Iris pigment epithelial cell (primary cell): ENCODE measurements at places on chromosomes 1 and 21.
A peak's percentile ranks its signal among the peaks of the same experiment; 100 is the strongest.

- no peak for DNase-seq
These were observed 180.0 kb downstream of the PLPP3 start for GRCh38 chr1:56399326-56399725.

- no peak for DNase-seq
These were observed 1423.4 kb downstream of the NCAM2 start for GRCh38 chr21:22421416-22422180.

DNA sequence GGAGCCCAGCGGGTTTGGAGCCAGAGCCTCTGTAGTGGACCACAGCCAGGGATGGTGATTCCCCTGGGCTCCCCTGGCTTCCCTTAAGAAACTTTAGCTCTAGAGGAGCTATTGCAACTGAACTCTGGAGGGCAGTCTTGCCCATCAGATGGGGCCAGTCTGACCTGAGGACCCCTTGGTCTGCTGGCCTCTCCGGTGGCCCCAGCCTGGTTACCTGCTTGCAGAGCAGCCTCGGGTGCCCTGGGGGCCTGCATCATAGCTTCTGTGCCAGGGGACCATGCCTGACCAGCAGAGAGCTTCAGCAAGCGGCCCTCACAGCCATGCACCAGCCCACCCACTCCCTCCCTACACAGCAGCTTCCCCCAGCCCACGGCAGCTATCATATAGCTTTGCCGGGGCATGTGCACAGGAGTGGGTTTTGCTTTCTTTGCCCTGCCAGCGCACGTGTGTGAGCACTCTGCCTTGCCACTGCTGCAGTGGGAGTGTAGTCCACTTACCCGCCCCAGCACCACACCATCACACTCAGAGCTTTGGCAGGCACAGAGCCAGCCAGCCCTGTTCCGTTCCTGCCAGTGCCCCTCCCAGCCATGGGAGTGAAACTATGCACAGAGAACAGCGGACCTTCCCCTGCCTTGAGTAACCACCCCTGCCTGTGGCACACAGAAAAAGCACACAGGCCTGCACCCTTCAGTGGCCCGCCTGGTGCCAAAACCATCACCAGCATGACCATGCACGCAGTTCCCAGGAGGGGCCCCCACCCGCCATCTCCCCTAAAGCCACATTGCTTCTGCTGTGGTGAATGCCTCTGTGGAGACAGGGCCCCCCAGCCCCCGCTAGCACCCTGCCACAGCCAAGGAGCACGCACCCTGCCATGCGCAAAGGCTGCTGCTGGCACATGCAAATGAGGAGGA lies 442.9 kb upstream of the NEGR1 start:
- DNase-seq, result no peak

GRCh38 chr21:46062471-46063211 lies 35.3 kb upstream of the COL6A2 start:
- DNase-seq, result no peak

DNA sequence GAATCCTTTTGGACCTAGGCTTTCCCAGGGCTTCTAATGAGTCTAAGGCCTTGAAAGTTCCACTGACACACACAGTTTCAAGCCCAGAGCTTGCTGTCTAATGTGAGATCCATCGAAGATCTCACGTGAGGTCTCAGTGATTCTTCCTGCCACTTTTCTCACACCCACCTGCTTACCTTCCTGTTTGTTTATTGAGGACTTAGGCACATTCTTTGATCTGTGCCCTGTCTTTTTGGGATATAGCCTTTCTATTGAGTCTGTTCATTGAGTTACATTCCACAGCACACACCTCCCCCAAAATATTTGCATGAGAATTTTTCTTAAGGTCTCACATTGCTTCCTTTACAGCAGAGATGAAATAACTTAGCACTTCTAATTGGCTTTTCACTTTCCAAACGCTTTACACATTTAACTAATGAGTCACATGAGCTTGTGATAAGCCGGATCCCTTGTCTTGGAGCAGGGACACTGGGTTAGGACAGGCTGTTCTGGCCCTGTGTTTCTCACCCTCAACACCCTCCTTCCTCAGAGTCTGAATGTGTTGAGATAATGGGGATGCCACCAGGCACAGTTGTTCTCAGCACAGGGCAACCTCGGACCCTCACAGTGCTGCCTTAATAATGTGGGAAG lies 288.3 kb downstream of the TM2D1 start:
- no peak for DNase-seq

DNA sequence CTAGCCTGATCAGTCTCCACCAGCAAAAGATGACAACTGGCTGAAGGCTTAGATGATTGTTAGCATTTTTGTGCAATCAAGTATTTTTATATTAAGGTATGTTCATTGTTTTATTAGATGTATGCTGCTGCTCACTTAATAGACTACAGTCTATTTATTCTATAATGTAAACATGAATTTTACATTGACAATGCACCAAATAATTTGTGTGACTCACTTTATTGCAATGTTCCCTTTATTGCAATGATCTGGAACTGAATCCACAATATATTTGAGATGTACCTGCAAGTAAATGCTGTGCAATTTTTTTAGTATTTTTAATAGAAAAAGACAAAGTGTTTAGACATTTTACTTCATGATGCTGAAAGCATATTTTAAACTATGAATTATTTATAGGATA lies 896.5 kb downstream of the AMY1C start:
- no peak for DNase-seq

- no peak for DNase-seq
These were observed 3.9 kb downstream of the DCST2 start for GRCh38 chr1:155029513-155030242.

DNA sequence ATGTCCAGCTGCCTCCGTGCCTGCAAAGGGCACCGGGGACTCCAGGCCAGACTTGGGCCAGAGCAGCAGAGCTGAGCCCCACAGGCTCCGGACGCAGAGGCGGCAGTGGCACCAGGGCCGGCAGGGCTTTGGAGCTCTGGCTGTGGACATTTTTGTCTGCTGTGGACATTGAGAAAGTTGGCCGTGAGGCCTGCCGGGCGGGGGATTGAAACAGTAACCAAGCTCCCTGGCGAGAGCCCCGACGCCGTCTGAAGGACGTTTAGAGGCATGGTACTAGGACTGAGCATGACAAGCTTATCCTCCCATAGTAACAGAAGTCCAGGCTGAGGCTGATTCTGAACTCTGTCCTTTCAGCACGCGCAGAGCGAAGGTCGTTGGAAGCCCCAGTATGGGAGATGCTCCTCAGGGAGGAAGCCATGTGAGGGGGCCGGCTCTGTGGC lies 323.8 kb downstream of the AMY1C start:
- DNase-seq, result no peak

DNA sequence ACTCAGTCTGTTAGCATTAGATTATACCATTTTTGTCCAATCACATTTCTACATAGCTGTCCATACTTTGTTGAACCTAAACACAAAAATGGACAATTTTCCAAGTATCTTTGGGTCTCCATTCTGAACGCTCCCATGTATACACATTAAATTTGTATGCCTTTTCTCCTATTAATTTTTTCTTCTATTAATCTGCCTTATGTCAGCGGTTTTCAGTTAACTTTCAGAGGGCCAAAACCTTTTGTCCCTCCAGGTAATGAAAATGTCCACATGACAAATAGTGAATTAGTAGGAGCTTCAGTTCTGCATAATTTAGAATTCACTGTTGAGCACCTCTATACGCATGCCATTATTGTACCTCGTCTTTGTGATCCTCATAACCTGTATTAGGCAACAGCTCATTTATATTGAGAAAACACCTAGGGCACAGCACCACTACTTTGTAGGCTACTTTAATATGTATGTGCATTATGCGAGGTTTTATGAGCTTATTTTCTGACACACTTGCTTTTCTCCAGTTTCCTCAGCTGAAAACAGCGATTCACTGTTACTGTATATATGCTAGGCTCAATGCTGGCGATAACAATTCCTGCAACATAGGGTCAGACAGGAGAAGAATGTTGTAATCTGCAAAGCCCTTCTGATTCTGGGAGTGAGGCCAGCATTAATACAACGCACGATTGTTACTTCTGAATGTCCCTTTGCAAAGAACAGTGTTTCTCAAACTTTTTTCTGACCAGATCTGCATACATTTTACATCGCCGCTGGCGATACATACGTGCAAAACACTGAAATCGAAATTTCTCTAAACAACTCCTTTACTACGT lies 1.1 kb upstream of the ABCD3 start:
- DNase-seq, result peak; percentile 91

- DNase-seq, result no peak
These were observed 57.9 kb upstream of the ADARB1 start for GRCh38 chr21:45016406-45017038.

DNA sequence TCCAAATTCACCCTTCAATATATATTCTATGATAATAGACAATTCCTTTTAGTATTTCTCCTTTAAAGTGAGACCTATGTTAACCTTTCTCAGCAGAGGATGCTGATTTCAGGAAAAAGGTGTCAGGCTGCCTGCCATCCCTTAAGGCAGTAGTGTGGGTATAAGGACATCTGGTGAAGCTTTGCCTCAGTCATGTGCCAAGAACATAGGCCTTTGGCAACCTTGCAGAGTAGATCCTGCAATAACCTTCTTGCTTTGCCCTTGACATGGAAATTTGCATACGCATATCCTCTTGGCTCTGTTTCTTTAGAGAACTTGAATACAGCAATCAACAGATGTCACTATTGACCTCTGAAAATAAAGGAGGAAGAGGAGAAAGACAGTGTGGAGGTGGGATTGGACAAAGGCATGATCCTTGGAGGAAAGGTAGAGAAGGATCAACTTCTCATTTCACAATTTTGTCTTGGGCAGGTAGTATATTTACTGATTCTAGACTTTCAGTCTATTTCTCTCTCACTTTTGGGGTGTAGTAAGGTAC lies 21.1 kb upstream of the ZRANB2 start:
- no peak for DNase-seq

DNA sequence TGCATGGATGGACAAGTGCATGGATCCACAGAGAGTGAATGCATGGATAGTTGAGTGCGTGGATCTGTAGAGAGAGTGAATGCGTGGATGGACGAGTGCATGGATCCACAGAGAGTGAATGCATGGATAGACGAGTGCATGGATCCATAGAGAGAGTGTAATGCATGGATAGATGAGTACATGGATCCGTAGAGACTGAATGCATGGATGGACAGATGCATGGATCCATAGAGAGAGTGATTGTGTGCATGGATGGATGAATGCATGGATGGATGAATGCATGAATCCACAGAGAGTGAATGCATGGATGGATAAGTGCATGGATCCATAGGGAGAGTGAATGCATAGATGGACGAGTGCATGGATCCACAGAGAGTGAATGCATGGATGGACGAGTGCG lies 153.8 kb downstream of the PCBP3 start:
- no peak for DNase-seq

DNA sequence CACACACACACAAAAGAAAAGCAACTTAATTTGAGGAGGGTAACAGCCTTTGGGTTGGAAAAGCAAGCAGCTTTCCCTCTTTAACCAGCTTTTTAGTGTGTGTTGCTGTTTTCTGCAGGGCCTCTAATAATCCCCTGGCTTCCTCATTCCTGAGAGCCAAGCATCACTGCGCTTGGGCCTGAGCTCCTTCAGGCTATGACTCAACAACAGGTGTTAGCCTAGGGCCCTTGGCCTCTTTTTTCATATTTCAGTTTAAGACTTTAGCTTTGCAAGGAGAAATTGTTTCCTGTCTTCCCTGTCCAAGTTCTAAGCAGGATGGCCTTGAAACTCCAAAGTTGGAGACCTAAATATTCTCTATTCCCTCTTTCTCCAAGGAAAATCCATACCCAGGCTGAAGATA lies 26.2 kb upstream of the SNX27 start:
- DNase-seq, result peak; percentile 88

- DNase-seq, result no peak
These were observed 239.7 kb downstream of the SMYD3 start for GRCh38 chr1:246267426-246267825.

- peak; percentile 41 for DNase-seq
These were observed 103.9 kb downstream of the TGFBR3 start for GRCh38 chr1:91781901-91782622.

GRCh38 chr1:90719330-90720144 lies 2.4 kb upstream of the BARHL2 start:
- DNase-seq, result no peak

DNA sequence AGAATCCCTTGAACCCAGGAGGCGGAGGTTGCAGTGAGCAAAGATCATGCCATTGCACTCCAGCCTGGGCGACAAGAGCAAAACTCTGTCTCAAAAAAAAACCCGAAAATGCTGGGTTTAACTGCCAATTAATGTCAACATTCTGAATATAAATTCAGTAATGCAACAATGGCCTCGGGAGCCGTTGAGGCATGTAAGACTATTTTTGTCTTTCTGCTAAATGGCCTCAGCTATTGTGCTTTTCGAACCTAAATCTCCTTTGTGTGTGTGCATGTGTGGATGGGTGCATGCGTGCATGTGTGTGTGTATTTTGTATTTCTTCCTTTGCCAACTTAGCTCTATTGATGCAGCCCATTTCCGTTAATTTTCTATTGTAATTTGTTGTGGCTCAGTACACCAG lies 31.6 kb downstream of the CLIC4 start:
- DNase-seq, result no peak

- peak; percentile 73 for DNase-seq
These were observed 80.1 kb downstream of the HMGB4 start for GRCh38 chr1:33943978-33944377.

- no peak for DNase-seq
These were observed 66.2 kb upstream of the LHX8 start for GRCh38 chr1:75067975-75068374.
